ENCODE measurements at places on chromosomes 16 and 17.
A peak's percentile ranks its signal among the peaks of the same experiment; 100 is the strongest.

GRCh38 chr16:57859331-57859730, 57.0 kb upstream of the KIFC3 start:
- H3K36me3 ChIP-seq = no peaks in the 10 kb centered on the region
- peaks cover 22% of the 10 kb centered on the region for H3K4me1 ChIP-seq
- H3K27me3 ChIP-seq = peaks cover 52% of the 10 kb centered on the region
- H3K4me3 ChIP-seq = no peak overlapping the region
- DNase-seq = no peak

GRCh38 chr16:57233944-57234706, 10.9 kb upstream of the ARL2BP start:
- no peaks in the 10 kb centered on the region for H3K27me3 ChIP-seq
- no peak for DNase-seq
- peaks cover 28% of the 10 kb centered on the region for H3K36me3 ChIP-seq
- H3K4me1 ChIP-seq = no peaks in the 10 kb centered on the region
- no peak overlapping the region for H3K4me3 ChIP-seq
- no peak overlapping the region for H3K27ac ChIP-seq

DNA sequence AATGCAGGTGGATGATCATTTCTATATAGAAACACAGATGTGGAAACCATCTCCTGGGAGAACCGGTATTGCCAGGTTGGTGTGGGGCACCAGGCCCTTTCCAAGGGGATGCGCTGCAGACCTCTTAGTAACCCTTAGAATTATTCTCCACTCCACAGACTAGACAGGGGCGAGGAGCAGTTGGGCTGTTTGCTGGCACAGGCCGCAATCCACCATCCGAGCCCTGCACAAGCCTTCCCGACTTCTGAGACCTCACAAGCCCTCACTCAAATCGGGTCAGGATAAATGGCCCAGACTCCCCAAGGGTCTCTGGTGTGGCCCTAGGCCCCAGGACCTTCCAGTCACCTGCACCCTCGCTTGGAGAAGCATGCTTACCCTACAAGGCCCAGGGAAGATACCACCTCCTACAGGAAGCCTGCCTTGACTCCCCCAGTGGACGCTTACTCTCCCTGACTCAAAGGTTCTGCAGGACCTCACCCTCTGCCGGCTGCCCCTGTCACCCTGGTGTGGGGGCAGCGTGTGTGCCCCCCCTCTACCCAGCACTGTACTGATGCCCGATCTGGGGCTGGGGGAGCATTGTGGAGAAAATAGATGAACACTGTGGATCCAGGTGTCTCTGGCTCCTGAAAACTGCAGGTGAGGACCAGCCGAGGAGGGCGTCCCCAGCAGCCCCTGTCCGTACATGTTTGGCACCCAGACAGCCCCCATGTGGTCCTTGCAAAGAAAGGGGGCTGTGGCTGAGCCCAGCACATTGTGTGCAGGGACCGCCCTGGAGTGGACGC, 49.8 kb upstream of the ACSF3 start:
- H3K4me1 ChIP-seq = no peaks in the 10 kb centered on the region
- no peak overlapping the region for H3K4me3 ChIP-seq
- DNase-seq = no peak

- no peak overlapping the region for H3K4me3 ChIP-seq
- H3K27me3 ChIP-seq = no peaks in the 10 kb centered on the region
- no peaks in the 10 kb centered on the region for H3K36me3 ChIP-seq
Observed at GRCh38 chr17:40697297-40697696, 6.3 kb downstream of the KRT24 start.

DNA sequence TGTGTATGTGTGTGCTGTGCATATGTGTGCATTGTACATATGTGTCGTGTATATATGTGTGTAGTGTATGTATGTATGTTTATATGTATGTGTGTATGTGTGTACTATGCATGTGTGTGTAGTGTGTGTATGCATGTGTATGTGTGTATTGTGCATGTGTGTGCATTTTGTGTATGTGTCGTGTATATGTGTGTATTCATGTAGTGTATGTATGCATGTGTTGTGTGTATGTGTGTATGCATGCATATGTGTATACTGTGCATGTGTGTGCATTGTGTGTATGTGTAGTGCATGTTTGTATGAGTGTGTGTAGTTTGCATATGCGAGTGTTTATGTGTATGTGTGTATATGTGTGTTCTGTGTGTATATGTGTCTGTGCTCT, 15.5 kb upstream of the CCL17 start:
- no peaks in the 10 kb centered on the region for H3K36me3 ChIP-seq
- DNase-seq = no peak
- no peaks in the 10 kb centered on the region for H3K4me1 ChIP-seq
- H3K4me3 ChIP-seq = no peak overlapping the region

DNA sequence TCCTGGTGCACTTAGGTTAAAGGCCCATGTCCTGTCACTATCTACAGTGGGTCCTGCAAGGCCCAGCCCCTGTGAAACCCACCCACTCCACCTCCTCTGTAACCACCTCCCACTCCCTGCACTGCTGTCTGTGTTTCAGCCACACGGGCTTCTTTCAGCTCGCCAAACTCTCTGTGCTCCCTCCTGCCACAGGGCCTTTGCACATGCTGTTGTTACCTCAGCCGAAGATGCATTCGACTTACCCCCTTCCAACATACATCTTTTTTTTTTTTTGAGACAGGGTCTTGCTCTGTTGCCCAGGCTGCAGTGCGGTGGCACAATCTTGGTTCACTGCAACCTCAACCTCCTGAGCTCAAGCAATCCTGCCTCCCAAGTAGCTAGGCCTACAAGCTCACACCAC, 76.5 kb upstream of the RPL38 start:
- H3K27me3 ChIP-seq = no peaks in the 10 kb centered on the region
- no peak for DNase-seq

DNA sequence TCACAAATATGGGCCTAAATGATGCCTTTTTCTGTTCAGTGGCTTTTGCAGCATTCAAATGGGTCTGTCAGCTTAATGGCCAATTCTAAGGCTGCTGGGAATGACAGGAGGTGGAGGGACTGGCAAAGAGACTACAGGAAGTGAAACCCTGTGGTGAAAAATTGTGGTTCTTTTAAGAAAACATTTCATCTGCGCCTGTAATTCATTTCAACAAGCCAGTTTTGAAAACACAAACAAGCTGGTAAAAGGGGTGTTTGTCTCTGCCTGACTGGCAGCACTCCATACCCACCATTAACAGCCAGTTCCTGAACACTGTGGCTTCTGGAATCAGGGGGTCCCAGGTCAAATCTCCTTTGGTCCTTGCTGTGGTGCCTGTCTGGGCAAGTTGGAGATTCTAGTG, 3.6 kb upstream of the KDM8 start:
- no peak overlapping the region for H3K27ac ChIP-seq
- no peak for DNase-seq
- no peaks in the 10 kb centered on the region for H3K27me3 ChIP-seq
- H3K36me3 ChIP-seq = no peaks in the 10 kb centered on the region

DNA sequence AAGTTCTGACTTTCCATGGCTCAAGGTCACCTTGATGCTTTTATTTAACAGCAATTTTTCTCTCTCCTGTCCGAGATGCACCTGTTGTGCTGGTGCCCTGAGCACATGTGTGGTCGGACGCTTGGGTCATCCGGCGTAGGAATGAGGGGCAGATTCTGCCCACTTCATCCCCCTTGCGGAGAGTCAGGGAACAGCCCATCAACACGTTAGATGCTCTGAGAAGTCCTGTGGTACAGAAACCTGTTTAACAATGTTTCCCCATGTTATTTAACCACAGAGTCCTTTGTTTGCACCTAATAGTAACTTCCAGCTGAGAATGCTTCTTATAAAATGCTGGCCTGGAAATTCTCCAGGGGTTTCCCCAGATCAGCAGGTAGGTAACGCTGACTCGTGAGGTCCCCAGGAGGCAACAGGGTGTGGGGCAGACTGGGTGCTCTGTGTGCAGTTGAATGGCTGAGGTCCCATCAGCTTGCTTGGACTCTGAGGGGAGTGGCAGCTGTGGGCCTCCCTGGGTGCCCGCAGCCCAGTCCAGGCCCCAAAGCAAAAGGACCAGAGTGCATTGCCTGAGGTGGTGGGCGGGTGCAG, 17.8 kb downstream of the DOC2B start:
- DNase-seq = no peak
- H3K4me1 ChIP-seq = no peaks in the 10 kb centered on the region
- no peak overlapping the region for H3K4me3 ChIP-seq
- H3K36me3 ChIP-seq = no peaks in the 10 kb centered on the region
- peaks cover 3% of the 10 kb centered on the region for H3K27me3 ChIP-seq
- H3K27ac ChIP-seq = no peak overlapping the region

DNA sequence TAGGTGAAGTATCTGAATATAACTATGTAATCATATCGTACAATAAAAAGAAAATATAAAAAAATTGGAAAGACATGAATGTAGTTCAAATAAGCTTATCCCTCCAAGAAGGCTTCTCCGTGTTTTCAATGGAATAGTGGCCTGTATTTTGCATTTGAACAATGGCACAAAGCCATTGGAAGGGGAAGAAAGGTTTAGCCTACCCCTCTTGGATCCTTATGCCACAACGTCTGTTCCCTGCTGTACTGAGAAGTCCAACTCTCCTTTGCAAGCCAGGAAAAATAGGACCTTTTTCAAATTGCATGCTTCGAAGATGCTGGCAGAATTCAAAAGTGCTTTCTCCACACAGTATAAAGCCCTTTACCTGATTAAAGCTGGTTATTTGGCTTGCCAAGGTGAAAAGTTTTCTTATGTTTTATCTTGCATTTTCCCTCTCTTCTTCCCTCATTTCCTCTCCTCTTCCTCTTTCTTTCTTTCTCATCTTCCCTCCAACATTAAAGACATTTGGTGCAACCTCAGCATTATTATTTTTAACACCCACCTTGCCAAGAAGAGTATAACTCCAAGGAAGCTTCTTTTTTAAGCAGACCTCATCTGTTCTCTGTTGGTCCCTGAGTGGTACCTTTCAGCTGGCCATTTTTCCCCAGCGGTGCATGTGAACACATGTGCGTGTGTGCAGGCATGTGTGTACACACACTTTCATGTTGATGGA, 968.6 kb upstream of the RBFOX1 start:
- no peak overlapping the region for H3K27ac ChIP-seq
- no peaks in the 10 kb centered on the region for H3K27me3 ChIP-seq
- DNase-seq = no peak
- H3K4me3 ChIP-seq = no peak overlapping the region
- no peaks in the 10 kb centered on the region for H3K36me3 ChIP-seq

DNA sequence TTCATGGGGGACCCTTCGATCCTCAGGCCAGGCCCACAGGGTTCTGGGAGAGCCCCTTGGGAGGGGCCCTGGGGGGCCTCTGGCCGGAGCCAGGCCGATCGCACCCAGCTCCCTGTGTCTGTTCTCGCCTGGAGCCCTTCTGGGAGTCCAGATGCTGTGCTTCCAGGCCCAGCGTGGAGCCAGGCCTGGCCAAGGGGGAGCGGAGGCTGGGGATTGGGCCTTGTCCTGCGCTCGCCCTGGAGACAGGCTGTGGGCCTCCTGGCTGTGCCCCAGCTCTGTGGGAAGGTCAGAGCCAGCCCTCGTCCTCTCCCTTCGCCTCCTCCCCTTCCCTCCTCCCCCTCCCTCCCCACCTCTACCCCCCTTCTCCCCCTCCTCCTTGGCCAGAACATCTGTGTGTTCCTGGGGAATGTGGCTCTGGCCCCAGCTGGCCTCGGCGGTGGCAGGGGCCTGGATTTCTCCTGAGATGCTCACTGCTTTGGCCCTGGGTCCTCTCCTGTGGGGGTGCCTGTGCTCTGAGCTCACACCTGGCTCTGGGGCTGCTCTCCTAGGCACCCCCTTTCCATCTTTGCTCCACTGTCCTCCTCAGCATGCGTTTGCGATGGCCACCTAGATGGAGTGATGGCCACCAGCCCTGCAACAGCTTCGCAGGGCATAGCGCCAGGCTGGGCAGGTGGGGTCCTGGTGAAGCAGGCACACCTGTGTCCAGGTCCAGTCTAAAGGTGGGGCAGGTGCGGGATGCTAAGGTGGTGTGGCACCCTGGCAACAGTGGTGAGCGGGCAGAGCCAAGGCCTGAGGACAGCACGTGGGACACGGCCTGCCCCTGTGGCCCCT, 90.6 kb upstream of the CIBAR2 start:
- no peak for DNase-seq
- H3K27ac ChIP-seq = peak overlapping the region; percentile 73
- H3K4me3 ChIP-seq = no peak overlapping the region
- peaks cover 19% of the 10 kb centered on the region for H3K4me1 ChIP-seq
- H3K36me3 ChIP-seq = no peaks in the 10 kb centered on the region

GRCh38 chr17:13016881-13017654, 759 bp downstream of the ELAC2 start:
- H3K4me3 ChIP-seq = peak overlapping the region; percentile 95
- DNase-seq = no peak
- H3K4me1 ChIP-seq = peaks cover 10% of the 10 kb centered on the region
- H3K27me3 ChIP-seq = no peaks in the 10 kb centered on the region

DNA sequence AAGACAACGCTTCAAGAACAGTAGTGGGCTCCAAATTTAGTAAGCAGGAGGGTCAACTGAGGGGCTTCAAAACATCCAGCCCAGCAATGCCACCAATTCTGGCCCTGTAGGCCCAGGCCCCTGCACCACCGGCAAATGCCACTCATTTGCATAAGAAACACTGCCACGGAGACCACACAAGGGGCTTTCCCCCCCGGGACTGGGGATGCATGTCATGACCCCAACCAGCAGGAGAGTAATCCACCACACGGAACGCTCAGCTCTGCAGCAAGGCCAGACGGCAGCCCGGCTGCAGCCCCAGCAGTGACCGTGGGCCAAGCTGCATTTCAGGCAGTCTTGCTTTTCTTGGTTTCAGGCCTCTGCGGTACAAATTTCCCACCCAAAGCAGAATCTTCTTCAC, 14.1 kb downstream of the TMEM11 start:
- peaks cover 3% of the 10 kb centered on the region for H3K4me1 ChIP-seq
- DNase-seq = no peak
- no peak overlapping the region for H3K27ac ChIP-seq
- H3K4me3 ChIP-seq = no peak overlapping the region

GRCh38 chr17:77729587-77729986, 228.9 kb upstream of the TNRC6C start:
- H3K4me1 ChIP-seq = no peaks in the 10 kb centered on the region
- peak; percentile 4 for DNase-seq
- no peaks in the 10 kb centered on the region for H3K36me3 ChIP-seq
- H3K4me3 ChIP-seq = no peak overlapping the region
- H3K27ac ChIP-seq = no peak overlapping the region
- peaks cover 10% of the 10 kb centered on the region for H3K27me3 ChIP-seq

GRCh38 chr16:85783441-85783840, 15.9 kb downstream of the EMC8 start:
- H3K4me3 ChIP-seq = no peak overlapping the region
- H3K4me1 ChIP-seq = peaks cover 9% of the 10 kb centered on the region
- no peaks in the 10 kb centered on the region for H3K27me3 ChIP-seq
- peaks cover 23% of the 10 kb centered on the region for H3K36me3 ChIP-seq
- no peak overlapping the region for H3K27ac ChIP-seq

- no peak for DNase-seq
- H3K27ac ChIP-seq = no peak overlapping the region
- H3K4me3 ChIP-seq = no peak overlapping the region
- H3K36me3 ChIP-seq = peaks cover 9% of the 10 kb centered on the region
Observed at GRCh38 chr17:80130992-80131391, 15.9 kb downstream of the EIF4A3 start.
